ENCODE measurements at places on chromosomes 3 and 15.

DNA sequence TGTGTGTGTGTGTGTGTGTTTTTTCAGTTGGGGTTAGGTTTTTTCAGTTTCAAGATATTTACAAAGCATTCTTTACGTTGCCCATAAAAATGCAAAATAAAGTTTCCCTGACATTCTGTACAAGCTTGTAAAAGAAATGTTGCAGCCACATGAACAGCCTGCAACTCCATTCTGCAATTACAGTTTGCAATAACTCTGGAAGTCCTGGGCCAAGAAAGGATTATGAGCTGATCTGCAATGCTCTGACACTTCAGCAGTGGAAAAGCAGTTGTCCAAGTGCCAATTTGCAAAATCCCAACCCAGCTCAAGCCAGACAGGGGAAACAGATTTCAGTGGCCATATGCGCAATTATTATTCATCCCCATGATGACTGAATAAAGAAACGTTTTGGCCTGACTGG is 322.1 kb downstream of the MEX3B start:
- DNase-seq: no peak
- H3K27ac ChIP-seq: no peak overlapping the region
- H3K4me3 ChIP-seq: no peak overlapping the region
- no peaks in the 10 kb centered on the region for H3K27me3 ChIP-seq
- no peaks in the 10 kb centered on the region for H3K36me3 ChIP-seq

DNA sequence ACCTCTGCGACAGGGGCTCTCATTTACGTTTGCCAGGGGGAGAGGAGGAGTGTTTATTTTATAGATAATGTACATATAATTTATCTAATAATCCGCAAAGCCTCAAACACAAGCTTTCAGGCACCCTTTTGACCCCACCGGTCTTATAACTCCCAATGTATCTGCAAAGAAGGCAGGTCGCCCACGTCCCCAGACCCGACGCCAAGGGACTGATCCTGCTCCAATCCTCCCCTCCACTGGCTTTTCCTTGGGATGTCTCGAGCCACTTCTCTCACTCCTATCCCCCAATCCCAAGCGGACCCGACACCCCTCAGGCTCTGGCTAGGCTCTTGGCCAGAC is 452 bp downstream of the DCP1A start:
- H3K4me3 ChIP-seq: peak overlapping the region; percentile 94
- no peaks in the 10 kb centered on the region for H3K27me3 ChIP-seq

DNA sequence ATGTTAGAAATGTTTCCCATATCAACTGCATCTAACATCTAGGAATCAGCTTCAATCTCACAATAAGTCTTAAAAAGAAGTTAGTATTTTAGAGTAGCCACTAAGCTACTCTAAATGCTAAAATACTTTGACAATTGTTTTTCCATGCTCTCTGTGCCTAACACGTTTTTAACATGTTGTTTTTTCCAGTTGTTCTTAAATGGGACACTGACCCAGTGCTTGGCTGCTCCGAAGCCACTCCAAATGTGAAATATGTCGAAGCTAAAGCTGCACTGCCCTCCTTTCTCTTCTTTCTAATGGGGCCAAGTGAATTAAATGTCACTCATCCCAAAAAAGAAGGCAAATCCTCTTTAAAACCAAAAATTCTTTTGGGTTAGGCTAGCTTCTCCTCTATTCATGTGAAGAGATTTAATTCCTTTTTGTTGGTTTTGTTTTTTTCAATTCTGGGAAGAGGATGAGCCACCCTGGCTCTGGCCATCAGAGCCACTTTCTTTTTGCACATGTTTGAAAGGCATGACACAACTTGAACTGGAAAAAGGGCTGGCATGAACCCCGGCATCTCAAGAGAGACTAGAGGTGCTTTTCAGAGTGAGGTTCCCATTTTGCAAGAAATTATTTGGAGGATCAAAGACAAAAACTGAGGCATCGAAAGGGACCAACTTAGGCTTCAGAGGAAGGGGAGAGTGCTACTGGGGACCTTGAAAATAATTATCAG is 73.7 kb downstream of the WWTR1 start:
- H3K27me3 ChIP-seq: no peaks in the 10 kb centered on the region
- no peaks in the 10 kb centered on the region for H3K36me3 ChIP-seq
- no peak overlapping the region for H3K4me3 ChIP-seq
- H3K4me1 ChIP-seq: peaks cover 100% of the 10 kb centered on the region

DNA sequence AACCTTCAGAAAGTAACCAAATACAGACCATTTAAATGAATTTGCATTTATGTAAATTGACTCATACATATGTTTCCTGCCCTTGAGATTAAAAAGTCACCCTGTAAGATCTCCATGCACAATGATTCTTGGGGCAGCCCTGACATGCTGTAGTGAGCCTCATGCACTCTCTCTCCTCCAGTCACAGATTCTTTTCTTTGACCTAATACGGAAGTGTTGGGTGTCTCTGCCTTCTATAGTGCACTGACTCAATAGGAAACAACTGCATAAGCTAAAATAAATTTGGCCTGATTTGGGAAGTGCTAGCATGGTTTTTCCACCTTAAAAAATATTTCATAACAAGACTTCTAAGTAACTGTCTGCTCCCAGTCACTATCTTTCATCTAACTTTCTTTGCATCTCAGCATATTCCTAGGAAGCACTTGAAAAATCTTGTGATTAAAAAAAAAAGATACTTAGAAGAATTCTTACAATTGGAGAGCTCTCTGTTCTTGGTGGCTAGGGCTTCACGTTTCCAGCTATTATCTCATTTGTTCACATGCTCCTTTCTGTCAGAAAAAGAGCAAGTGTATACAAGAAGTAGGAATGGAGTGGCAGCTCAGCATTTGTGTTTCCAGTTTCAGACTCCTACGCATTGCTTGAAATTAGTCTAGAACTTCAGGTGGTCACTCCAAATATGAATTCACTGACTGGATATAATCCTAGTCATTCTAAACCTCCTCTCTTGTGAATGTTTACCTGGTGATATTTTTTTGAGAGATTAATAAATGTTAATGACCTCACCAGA is 207.9 kb upstream of the COL8A1 start:
- H3K36me3 ChIP-seq: no peaks in the 10 kb centered on the region
- no peak for DNase-seq
- no peaks in the 10 kb centered on the region for H3K27me3 ChIP-seq
- H3K27ac ChIP-seq: no peak overlapping the region
- H3K4me3 ChIP-seq: no peak overlapping the region

- no peak for DNase-seq
- no peaks in the 10 kb centered on the region for H3K36me3 ChIP-seq
- H3K4me3 ChIP-seq: no peak overlapping the region
- no peaks in the 10 kb centered on the region for H3K4me1 ChIP-seq
- no peaks in the 10 kb centered on the region for H3K27me3 ChIP-seq
Observed at GRCh38 chr3:43206632-43207031, 79.7 kb upstream of the SNRK start.

DNA sequence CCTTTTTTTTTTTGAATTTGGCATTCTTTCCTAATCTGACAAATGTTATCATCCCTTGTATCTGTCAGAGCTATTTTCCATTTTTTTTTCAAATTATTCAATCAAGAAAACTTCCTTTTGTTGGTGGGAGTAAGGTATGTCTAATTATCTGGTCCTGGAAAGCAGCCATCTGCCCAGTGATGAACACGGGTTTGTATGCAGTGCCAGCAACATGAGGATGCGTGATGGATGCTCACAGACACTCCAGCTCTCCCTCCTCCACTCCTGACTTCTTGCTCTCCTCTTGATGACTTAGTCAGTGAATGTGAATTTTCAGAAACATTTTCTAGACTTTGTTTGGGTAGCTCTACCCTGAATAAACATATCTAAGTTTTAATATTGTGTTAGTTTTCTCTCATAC is 79.2 kb downstream of the IL1RAP start:
- H3K4me1 ChIP-seq: no peaks in the 10 kb centered on the region
- no peaks in the 10 kb centered on the region for H3K36me3 ChIP-seq
- H3K27me3 ChIP-seq: no peaks in the 10 kb centered on the region
- no peak overlapping the region for H3K27ac ChIP-seq
- no peak overlapping the region for H3K4me3 ChIP-seq
- DNase-seq: no peak

GRCh38 chr15:40437752-40438687 is 2.7 kb upstream of the BAHD1 start:
- H3K36me3 ChIP-seq: no peaks in the 10 kb centered on the region
- H3K4me1 ChIP-seq: peaks cover 44% of the 10 kb centered on the region
- DNase-seq: no peak
- no peaks in the 10 kb centered on the region for H3K27me3 ChIP-seq
- peak overlapping the region; percentile 91 for H3K27ac ChIP-seq

- H3K27ac ChIP-seq: no peak overlapping the region
- no peaks in the 10 kb centered on the region for H3K4me1 ChIP-seq
- H3K4me3 ChIP-seq: no peak overlapping the region
- no peak for DNase-seq
- H3K36me3 ChIP-seq: no peaks in the 10 kb centered on the region
- H3K27me3 ChIP-seq: no peaks in the 10 kb centered on the region
Observed at GRCh38 chr3:63753567-63753966, 65.5 kb upstream of the C3orf49 start.

- H3K27ac ChIP-seq: no peak overlapping the region
- DNase-seq: no peak
- H3K4me1 ChIP-seq: no peaks in the 10 kb centered on the region
Observed at GRCh38 chr15:67691450-67691849, 133.9 kb upstream of the SKOR1 start.

GRCh38 chr15:84982301-84982920 is 755 bp downstream of the PDE8A start:
- H3K27ac ChIP-seq: peak overlapping the region; percentile 75
- H3K36me3 ChIP-seq: no peaks in the 10 kb centered on the region
- peak overlapping the region; percentile 78 for H3K4me3 ChIP-seq
- H3K27me3 ChIP-seq: no peaks in the 10 kb centered on the region
- peaks cover 30% of the 10 kb centered on the region for H3K4me1 ChIP-seq

- no peaks in the 10 kb centered on the region for H3K36me3 ChIP-seq
- no peaks in the 10 kb centered on the region for H3K27me3 ChIP-seq
- H3K27ac ChIP-seq: no peak overlapping the region
- H3K4me3 ChIP-seq: no peak overlapping the region
- DNase-seq: no peak
Observed at GRCh38 chr3:134394380-134394779, 20.1 kb upstream of the AMOTL2 start.

DNA sequence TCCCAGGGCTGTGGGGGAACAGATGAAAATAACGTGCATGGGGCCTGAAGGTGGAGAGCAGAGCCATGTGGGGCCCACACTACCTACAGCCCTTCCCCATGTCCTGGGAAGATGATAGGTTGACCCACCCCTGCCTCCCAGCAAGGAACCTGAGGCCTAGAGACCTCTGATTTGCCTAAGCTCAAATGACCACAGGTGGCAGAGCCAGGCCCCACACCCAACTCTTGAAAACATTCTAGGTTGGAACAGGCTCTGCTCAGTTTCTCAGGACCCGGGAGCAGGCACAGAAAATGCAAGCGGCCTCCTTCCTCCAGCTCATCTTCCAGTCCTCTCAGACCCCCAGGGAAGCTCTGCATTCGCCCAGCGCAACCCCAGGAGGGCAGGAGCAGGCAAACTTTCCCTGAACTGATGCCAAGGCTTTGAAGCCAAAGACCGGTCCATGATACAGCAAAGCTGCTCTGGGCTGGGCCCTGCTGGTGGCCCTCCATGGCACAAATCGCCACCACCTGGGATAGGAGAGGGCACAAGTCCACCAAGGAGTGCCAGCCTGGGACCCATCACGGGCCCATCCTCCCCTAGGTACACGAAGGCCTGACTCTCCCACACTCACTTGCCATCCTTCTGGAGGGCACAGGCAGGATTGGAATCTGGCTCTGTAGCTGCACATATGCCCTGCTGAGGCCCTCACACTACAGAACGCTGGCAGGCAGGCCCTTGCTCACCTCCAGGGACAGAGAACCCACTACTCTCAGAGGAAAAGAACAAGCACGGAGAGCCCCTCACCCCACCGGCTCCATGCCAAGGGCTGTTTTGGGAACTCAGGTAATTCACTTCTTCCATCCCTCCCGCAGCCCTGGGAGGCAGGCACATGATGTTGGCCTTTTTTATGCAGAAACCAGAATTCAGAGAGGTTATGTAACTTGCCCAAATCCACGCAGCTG is 51.0 kb upstream of the FURIN start:
- H3K4me1 ChIP-seq: no peaks in the 10 kb centered on the region
- DNase-seq: no peak
- no peak overlapping the region for H3K27ac ChIP-seq
- no peaks in the 10 kb centered on the region for H3K27me3 ChIP-seq
- H3K4me3 ChIP-seq: no peak overlapping the region

GRCh38 chr15:78927077-78927790 is 17.6 kb downstream of the CTSH start:
- no peak overlapping the region for H3K4me3 ChIP-seq
- peaks cover 3% of the 10 kb centered on the region for H3K36me3 ChIP-seq
- H3K27me3 ChIP-seq: no peaks in the 10 kb centered on the region
- H3K4me1 ChIP-seq: peaks cover 51% of the 10 kb centered on the region
- DNase-seq: no peak
- peak overlapping the region; percentile 74 for H3K27ac ChIP-seq

- no peaks in the 10 kb centered on the region for H3K27me3 ChIP-seq
- peak overlapping the region; percentile 29 for H3K4me3 ChIP-seq
- peak overlapping the region; percentile 59 for H3K27ac ChIP-seq
- H3K4me1 ChIP-seq: peaks cover 30% of the 10 kb centered on the region
- DNase-seq: no peak
- H3K36me3 ChIP-seq: no peaks in the 10 kb centered on the region
Observed at GRCh38 chr3:158731486-158731885, 771 bp downstream of the RARRES1 start.

GRCh38 chr15:61651267-61651666 is 409.0 kb downstream of the VPS13C start:
- no peaks in the 10 kb centered on the region for H3K27me3 ChIP-seq
- H3K36me3 ChIP-seq: no peaks in the 10 kb centered on the region
- no peak overlapping the region for H3K27ac ChIP-seq
- DNase-seq: no peak

- no peaks in the 10 kb centered on the region for H3K36me3 ChIP-seq
- DNase-seq: no peak
- no peaks in the 10 kb centered on the region for H3K27me3 ChIP-seq
- no peak overlapping the region for H3K4me3 ChIP-seq
Observed at GRCh38 chr3:89624494-89624893, 517.1 kb downstream of the EPHA3 start.

DNA sequence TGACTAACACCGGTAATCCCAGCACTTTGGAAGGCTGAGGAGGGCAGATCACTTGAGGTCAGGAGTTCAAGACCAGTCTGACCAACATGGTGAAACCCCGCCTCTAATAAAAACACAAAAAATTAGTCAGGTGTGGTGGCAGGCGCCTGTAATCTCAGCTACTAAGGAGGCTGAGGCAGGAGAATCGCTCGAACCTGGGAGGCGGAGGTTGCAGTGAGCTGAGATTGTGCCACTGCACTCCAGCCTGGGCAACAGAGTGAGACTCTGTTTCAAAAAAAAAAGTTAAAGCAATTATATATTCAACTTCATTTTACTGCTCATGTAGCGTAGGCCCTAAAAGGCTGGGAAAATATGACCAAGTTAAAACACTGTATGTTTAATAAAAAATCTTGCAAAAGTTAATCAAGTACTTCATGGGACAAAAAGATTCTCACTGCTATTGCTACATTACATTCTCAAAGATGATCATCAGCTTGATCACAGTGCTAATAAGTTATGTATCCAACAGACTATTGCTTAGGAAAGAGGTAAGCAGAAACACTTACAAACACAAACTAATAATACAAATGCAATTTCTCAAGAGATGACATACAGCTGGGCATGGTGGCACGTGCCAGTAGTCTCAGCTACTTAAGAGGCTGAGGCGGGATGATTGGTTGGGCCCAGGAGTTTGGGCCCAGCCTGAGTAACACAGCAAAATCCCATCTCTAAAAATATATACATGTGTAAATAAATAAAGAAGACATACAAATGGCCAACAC is 2.7 kb downstream of the COPS2 start:
- H3K4me1 ChIP-seq: peaks cover 5% of the 10 kb centered on the region
- no peaks in the 10 kb centered on the region for H3K27me3 ChIP-seq
- DNase-seq: no peak
- no peaks in the 10 kb centered on the region for H3K36me3 ChIP-seq
- H3K4me3 ChIP-seq: no peak overlapping the region

Data from Panc1 (cell line).